ENCODE measurements at places on chromosomes 5 and 9.
A peak's percentile ranks its signal among the peaks of the same experiment; 100 is the strongest.

DNA sequence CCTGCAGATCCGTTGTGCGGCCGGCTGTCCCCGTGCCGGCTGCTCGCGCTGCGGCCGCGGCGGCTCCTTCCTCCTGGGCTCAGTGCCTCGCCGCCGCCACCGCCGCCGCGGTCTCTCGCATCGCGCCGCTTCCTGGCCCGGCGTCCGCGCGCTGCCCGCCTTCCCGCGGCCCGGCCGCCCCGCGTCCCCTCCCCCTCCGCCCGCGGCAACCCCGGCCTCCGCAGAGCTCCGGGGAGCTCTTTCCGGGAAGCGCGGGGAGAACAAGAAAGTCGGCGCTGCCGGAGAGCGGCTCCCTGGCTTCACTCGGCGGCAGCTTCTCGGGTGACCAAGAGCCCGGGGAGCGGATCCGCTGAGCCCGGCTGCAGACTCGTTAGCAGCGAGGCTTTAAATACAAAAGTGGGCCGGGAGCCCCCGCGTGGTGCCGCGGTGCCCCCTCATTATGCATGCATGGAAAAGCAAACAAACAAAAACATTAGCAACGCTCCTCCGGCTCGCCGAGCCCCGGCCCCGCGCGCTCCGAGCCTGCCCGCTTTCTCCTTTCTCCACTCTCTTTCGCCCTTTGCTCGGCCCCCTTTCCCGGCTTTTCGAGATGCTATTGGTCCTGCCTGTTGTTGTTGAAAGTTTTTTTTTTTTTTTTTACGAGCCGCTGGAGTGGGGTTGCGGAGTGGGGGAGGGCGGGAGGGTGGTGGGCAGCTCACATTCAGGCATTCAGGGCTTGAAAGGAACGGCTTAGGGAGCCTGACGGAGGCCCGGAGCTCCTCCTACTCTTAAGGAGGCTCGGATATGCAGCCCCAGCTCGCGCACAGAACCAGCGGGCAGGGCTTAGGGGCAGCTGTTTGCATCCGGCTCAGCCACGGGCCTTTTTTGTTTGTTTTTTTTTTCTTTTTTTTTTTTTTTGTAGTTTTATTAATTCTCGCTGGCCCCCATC, at the start of gene GAS1:
TSS of gene GAS1 (minus strand) at position 361 of the 928 bp plus-strand sequence. CDS start 727 bp downstream, outside the sequence.
- DNase-seq = peak; percentile 61

DNA sequence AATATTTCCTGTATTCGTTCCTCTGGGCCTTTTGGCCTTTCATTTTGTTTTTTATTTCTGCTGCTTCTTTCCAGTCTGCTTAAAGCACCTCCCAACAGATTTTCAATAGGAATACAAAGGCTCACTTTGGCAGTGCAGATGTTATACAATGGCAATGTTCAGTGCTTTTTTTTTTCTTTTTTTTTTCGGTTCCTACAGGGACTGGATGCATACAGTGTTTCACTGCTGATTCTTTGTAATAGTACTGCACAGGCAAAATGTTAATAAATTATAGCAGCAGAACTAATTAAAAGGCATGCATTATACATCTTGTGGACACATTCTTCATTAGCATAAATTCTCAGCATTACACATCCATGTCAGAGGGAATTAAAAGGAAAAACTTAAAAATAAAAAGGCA, 356.6 kb upstream of the C9orf72 start:
- DNase-seq = no peak

DNA sequence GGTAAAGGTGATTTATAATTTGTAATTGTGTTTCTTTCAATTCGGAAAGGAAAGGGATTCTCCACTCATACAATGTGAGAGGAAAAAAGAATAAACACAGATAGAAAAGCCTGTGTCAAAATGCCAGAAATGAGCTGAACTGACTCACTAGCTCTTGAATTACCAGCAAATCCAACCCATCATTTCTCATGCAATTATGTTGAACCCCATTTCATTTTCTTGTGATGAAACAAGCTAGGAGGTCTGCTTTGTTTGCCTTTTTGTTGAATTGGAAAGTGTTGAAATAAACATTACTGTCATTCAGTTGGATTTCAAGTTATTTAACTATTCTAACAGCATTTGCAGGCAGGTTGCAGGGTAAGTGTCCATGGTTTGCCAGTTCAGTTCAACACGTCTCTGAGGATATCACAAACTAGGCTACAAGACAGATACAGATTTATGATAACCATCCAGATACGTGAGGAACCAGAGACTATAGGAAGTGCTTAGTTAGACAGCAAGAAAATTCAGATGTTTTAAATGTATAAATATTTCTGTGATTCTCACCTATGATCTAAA, 547.2 kb downstream of the MAT2B start:
- DNase-seq = no peak

GRCh38 chr9:98256756-98257155, 1.3 kb upstream of the TBC1D2 start:
- peak; percentile 39 for DNase-seq

DNA sequence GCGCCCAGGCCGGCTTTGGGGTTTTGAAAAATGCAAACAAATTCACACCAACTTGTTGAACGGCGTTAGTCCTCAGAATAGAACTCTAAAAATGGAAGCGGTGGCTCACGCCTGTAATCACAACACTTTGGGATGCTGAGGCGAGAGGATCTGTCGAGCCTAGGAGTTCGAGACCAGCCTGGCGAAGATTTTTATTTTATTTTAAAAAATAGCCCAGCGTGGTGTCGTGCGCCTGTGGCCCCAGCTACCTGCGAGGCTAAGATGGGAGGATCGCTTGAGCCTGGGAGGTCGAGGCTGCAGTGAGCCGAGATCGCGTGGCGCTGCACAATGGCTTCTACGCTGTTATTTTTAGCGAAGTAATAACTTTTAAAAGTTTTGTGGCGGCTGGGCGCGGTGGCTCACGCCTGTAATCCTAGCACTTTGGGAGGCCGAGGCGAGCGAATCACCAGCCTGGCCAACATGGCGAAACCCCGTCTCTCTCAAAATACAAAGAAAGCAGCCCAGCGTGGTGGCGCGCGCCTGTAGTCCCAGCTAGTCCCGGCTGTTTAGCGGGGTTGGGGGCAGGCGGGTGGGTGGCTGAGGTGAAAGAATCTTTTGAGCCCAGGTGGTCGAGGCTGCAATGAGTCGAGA, 694 bp upstream of the PLIN2 start:
- peak; percentile 16 for DNase-seq

DNA sequence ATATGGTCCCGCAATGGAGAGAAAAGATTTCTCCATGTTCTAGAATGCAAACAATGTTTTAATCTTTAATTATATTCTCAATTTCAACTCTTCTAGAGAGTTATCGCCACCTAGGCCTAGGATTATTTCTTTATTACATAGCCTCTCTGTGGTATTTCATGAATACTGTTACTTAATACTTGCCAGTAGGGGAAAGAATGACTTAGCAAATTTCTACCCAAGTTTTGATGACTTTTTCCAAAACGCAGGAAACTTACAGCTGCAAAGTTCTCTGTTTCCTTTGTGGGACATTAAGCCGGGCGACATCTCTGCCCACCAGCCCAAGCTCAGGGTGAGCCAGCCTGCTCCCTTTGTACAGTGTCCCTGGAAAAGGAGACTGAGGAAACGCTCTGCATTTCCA, 73.8 kb downstream of the MED27 start:
- DNase-seq = no peak

DNA sequence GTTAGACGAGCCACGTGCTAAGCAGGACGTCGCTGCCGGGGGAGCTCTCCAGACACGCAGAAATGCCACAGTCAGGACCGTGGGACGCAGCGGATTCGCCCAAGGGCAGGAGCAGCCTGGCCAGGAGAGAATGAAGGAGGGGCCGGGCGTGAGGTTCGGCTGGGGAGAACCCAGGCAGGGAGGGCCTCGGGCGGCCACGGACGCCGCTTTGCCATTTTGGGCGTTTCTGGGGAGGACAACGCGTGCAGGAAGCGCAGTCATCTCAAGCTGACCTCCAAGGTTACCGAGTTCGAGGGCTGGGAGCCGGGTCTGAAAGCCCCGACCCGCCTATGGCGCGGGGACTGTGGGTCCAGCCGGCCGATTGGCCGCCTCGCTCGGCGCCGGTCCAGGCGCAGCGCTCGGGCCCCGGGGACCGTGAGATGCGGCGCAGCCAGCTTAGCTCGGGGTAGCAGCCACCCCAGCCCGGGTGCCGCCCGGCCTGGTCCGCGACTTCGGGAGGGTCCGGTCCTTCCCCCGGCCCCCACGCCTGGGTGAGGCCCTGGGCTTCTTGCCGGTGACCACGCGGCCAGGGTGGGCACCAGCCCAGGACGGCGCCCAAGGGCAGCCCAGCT, 760 bp upstream of the MAN1B1 start:
- DNase-seq = peak; percentile 33

Measured in stimulated activated CD4-positive, alpha-beta T cell treated with anti-CD3 and anti-CD28 coated beads, Interleukin-4, amount 100 ng/mL, for 1 hour (primary cell).